ENCODE measurements at places on chromosomes 5 and 9.

DNA sequence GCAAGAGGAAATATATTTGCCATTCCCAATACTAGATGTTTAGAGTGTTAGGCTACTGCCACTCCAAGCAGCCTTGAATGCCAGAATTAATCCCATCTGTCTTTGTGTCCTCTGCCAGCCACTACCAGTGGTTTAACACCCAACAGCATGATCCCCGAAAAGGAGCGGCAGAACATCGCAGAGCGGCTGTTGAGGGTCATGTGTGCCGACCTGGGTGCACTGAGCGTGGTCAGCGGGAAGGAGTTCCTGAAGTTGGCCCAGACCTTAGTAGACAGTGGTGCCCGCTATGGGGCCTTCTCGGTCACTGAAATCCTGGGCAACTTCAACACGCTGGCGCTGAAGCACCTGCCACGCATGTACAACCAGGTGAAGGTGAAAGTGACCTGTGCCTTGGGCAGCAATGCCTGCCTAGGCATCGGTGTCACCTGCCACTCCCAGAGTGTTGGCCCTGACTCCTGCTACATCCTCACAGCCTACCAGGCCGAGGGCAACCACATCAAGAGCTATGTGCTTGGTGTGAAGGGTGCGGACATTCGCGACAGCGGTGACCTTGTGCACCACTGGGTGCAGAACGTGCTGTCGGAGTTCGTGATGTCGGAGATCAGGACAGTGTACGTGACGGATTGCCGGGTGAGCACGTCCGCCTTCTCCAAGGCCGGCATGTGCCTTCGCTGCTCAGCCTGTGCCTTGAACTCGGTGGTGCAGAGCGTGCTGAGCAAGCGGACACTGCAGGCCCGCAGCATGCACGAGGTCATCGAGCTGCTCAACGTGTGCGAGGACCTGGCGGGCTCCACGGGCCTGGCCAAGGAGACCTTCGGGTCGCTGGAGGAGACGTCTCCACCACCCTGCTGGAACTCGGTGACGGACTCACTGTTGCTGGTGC is 29.3 kb downstream of the AMBP start:
- no peak for DNase-seq

DNA sequence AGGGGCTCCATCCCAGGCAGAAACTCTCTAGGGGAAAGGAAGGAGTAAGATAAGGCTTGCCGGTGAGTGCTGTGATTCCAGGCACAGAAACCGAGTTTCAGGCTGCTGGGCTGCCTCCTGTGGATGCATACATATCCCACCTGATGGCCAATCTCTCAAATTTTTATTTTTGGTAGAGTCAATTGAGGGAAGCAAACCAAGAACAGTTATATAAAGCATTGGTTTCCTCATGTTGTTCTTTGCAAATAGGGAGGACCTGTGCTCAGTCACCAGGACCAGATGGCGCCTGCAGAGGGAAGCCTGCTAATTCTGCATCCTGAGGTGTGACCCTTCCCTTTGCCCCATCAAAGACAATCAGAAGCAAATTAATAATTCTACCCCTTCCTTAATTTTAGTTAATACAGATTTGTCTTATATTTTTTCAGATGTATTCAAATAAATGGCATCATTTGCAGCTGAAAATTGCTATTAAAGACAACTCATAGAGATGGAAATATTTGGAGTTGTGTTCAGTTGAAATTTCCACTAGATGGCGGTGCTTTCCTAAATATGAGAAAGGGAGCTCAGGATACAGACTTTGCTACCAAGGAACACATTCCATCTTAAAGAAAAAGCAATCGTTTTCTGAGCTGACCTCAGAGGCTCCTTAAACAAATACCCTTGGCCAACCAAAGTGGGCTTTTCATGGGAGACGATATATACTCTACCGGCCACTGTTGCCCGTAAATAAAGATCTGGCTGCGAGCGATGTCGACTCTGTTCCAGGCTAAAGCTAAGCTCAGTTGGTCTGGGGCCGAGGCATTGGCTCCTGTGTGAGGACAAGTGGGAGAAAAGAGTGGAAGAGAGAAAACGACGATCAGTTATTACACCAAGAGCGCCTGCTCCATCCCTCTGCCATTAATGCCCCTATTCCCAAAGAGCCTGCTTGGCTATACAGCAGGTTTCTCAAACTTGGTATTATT is 225.7 kb upstream of the KLF9 start:
- peak; percentile 77 for DNase-seq

- no peak for DNase-seq
These were observed 1.8 kb downstream of the PLAC8L1 start for GRCh38 chr5:146103594-146103993.

DNA sequence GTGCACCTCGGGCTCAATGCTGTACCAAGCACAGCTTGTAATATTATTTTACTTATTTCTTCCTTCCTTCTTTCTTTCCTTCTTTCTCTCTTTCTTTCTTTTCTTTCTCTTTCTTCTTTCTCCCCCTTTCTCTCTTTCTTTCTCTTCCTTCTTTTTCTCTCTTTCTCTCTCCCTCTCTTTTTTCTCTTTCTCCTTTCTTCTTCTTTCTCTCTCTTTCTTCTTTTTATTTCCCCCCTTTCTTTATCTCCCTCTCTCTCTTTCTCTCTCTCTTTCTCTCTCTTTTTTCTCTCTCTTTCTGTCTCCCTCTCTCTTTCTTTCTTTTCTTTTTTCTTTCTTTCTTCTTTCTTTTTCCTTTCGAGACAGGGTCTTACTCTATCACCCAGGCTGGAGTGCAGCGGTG is 32.7 kb upstream of the GNE start:
- no peak for DNase-seq

- DNase-seq = peak; percentile 92
These were observed 535 bp upstream of the NFIB start for GRCh38 chr9:14314424-14314928.

DNA sequence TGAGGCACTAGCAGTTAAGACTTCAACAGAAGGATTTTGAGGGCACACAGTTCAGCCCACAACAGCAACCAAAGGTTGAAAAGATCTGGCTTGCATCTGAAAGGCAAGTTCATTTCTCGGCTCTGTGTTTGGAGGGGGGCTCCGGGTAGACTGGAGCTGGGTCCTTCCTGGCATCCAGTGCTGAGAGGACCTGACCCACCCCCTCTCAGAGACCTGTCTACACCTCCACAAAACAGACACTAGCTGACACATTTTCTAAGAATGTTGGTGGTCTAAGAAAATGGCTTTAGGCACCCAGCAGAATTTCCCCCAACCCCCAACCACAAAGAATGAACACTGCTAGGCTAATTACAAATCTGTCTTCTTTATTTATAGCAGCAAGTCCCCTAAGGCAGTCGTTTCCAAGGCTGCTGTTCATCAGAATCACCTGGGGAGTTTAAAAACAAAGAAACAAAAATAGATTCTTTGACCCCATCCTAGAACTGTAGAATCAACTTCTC is 6.2 kb upstream of the PTCH1 start:
- no peak for DNase-seq

- no peak for DNase-seq
These were observed 69.3 kb downstream of the SLC1A1 start for GRCh38 chr9:4559261-4560182.

- DNase-seq = no peak
These were observed 81.3 kb upstream of the ERCC6L2 start for GRCh38 chr9:95793924-95794828.

DNA sequence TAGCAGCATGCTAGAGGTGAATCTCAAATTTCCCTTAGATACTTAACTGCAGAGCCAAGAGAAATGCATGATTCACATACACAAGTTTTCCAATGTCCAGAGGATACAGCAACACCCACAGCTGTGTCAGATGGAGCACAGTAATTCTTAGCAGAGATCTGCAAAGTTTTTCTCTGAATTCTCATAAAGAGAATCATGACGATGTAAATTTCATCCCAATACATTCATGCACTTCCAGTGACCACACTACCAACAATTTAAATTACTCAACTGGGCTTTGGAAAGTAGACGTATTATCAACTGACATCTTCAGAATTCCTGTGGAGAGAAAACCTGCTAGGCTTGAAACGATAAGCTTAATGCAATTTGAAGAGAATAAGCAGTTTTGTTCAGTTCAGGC is 378.8 kb upstream of the TLE4 start:
- no peak for DNase-seq

GRCh38 chr9:134707031-134707680 is 65.6 kb downstream of the COL5A1 start:
- DNase-seq = peak; percentile 95

- no peak for DNase-seq
These were observed 118.6 kb upstream of the IRX4 start for GRCh38 chr5:2001300-2001699.

DNA sequence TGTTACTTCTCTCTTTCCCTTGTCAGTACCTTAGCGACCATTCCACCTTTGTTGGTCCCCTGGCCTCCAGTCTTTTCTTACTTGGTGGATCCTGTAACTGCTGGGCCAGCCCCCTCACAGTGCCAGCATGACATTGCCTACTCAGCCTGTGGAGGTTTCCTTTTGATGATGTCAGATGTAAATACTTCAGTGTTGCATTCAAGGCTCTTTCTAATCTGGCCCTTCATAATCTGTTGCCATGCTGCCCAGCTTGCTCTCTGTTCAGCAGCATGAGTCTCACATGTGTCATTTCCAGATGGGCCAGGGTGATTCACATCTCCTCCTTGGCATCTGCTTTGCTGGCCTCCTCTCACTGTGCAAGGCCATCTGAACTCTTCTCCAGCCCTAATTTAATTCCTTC is 57.1 kb downstream of the MAST4 start:
- DNase-seq = no peak

DNA sequence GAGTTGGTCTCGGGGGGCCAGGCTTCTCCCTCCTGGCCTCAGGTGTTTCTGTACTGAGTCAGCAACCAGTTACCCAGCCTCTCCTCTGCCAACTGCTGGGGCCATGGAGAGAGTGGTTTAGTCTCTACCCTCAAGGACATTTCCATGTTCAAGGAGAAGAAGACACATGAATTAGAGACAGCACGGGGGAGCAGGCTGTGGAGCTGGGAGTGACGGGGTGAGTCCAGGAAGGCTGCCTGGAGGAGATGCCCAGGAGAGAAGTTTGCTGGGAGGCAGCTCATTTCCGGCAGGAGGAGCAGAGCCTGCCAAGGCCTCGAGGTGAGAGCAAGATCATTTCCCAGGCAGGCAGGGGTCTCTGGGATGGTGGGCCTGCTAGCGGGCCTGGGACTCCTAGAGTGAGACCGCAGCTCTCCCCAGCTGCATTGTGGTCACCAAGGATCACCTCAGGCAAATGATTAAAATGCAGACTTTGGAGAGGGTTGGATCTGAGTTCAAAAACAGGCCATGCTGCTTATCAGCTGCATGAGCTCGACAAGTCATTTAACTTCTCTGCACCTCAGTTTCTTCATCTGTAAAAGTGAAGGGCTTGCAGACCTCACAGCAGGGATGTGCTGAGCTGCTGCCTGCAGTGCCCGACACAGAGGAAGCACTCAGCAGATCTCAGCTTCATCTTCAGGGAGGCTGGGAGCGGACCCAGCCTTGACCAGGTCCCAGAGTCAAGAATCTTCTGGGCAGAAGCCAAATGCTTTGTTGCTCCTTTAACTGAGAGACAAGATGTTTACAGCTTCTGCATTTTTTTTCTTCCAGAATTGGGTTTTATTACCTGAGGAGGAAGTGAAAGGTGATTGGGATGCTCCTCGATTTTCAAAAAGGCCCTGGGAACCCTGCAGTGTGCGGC is 35.2 kb downstream of the NEK6 start:
- DNase-seq = no peak

DNA sequence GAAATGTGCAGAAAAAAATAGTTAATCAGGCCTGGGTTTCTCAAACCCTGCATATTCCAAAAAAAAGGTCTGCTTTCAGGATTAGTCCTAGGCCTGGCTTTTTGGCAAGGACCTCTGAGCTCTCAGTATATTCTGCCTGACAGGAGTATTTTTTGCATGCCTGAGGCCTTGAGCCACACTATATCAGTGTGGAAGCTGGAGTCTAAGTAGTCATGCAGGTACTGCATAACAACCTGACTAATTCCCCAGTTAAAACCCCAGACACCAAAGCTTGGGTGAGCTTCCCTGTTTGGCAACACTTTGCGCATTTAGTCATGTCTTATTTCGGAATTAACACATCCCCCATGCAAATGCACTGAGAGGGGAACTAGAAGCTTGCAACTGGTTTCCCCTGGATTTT is 359.5 kb downstream of the CETN3 start:
- no peak for DNase-seq

DNA sequence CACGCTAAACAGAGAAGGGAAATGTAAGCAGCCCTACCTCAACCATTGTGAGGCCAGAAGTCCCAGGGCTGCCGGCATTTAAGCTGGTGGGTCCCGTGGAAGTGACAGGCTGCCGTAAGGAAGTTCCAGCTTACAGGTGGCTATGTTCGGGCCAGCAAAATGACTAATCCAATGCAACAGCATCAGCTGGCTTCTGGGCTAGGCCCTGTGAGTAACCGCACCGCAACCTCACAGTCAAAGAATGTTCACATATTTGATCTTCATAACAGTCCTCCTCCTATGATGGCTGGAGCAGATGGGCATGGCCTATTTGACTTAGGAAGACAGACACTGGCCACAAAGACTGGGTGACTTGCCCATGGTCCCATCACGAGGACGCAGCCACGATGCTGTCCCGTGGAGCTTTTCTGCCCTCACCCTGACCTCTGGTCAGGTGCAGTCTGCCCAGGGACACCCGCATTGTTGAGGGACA is 88.2 kb downstream of the LIFR start:
- DNase-seq = no peak

DNA sequence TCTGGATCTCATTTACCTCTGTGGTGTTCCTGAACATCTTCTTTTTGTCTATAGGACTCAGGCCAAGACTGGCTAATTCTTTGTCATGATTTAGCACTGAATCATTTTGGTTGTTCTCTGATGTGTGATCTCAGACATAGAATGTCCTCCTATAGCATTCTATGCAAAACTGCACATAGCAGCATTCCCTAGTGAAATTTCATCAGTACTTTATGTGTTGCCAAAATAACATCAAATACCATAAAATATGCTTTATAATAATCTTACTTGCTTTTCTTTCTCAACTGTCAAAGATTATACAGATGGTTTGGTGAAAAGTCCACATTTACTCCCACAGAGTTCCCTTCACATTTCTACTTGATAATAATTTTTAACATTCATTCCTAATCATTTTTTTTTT is 115.7 kb upstream of the MPDZ start:
- no peak for DNase-seq

GRCh38 chr9:84698323-84698722 is 28.8 kb downstream of the NTRK2 start:
- DNase-seq = no peak

- no peak for DNase-seq
These were observed 13.4 kb upstream of the GRHPR start for GRCh38 chr9:37408933-37409710.

Data from kidney (tissue), 22 donors.